ENCODE measurements at places on chromosomes 2 and 18. TPM values are rescaled to one million over a fixed set of nuclear protein-coding genes. Genes with fewer than 3 reads are reported as not detected.

Gene MERTK
- 3.4 TPM for total RNA-seq

Gene C2orf78
- not detected for total RNA-seq

Gene GLI2
- 0.42 TPM for total RNA-seq

- no peak for DNase-seq
These were observed 38.4 kb downstream of the CREG2 start for GRCh38 chr2:101348883-101349282.

DNA sequence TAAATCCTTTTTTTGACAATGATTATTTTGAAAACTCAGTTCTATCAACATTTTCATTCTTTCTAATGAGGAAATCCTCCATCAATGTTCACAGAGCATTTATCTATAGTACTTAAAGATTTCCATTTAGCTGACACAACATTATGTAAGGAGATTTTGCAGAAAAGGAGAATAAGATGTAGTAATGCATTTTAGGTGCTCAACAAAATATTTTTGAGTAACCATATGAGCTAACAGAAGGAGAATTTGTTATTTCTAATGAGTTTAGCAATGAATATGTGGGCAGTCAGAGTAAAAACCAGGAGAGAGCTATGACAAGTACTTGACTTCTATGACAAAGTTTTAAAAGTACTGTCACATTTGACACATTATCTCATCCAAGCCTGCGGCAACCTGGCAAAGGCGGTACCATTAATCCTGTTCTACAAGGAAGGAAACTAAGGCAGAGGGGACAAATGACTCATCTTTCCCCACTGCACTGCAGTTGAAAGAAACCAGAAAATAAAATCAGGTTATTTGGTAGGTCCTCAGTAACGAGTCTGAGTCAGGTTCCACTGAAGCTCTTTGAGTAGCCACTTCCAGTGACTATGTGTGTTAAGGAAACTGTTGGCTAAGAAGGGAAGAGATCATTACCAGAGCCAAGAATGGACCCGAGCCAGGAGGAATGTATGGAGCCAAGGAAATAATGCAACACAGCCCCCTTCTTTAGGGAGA lies 134.1 kb upstream of the ITGB6 start:
- DNase-seq, result no peak

GRCh38 chr2:225532096-225532495 lies 132.6 kb downstream of the NYAP2 start:
- no peak for DNase-seq

GRCh38 chr18:9536354-9537152 lies 61.2 kb downstream of the RALBP1 start:
- no peak for DNase-seq

GRCh38 chr18:5463831-5464230 lies 80.0 kb downstream of the EPB41L3 start:
- no peak for DNase-seq

DNA sequence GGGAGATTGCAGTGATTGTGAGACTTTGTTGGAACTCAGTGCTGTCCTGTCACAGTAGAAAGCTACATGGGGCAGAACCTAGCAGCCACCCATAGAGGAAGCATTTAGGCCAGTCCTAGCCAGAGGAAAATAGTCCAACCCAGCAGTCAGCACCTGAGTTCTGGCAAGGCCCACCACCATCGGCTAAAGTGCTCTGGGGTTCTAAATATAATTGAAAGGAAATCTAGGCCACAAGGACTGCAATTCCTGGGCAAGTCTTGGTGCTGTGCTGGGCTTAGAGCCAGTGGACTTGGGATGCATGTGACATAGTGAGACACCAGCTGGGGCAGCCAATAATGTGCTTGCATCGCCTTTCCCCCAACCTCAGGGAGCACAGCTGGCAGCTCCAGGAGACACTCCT lies 28.9 kb upstream of the ACTR2 start:
- DNase-seq, result no peak

DNA sequence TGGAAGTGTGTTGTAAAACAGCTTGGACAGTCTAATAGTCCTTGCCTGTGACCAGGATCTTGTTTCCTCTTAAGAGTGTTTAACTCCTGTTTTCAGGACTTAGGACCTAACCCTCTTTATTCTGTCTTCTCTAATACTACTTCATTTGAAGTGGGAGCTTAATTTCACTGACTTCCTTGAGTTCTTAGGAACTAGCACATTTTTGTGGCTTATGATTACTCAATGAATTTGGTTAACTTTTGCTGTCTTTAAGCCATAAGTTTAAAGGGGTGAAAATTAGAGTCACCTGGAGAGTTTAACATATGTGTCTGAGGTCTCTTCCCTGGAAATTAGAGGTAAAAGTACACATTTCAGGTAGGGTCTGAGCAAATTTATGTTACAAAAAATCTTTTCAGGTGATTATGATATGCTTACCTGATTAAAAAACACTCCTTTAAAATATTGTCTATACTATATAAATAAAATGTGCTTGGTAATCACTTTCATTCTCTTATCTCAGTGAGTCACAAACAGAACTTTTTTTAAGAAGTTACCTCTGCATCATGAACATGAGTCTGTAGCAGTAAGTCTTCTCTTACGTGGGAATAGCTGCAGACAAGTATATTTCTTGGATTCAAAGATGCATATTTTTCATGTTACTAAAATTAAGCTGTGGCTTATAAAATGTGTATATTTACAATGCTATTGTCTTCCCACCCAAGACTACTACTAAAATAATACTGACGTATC lies 52.7 kb downstream of the ATP9B start:
- no peak for DNase-seq

GRCh38 chr2:60411295-60411694 lies 142.2 kb downstream of the BCL11A start:
- DNase-seq, result no peak

Measured in lower leg skin (tissue), 4 donors.